ENCODE measurements at places on chromosomes 5 and 9.

GRCh38 chr5:38367410-38367809, 109.1 kb downstream of the EGFLAM start:
- DNase-seq: no peak

GRCh38 chr9:17635115-17635890, 56.4 kb downstream of the SH3GL2 start:
- no peak for DNase-seq

- DNase-seq: peak; percentile 24
Observed at GRCh38 chr9:35353731-35354365, 136.1 kb upstream of the RUSC2 start.

DNA sequence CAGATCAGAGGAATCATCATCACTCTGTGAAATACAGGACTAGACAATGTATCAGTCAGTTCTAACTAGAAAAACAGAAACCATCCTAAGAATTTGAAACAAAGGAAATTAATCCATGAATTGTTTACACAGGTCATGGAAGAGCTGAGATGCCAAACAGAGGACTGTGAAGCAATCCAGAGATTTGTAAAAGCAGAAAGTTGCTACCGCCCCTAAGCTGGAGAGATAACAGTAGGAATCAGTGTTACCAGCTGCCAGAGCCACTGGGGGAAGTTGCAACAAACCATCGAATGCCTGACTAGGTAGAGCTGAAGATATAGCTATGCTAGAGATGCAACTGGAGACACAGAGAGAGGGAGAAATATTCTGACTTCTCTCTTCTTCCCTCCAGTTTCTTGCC, 10.4 kb upstream of the MIER3 start:
- DNase-seq: no peak

DNA sequence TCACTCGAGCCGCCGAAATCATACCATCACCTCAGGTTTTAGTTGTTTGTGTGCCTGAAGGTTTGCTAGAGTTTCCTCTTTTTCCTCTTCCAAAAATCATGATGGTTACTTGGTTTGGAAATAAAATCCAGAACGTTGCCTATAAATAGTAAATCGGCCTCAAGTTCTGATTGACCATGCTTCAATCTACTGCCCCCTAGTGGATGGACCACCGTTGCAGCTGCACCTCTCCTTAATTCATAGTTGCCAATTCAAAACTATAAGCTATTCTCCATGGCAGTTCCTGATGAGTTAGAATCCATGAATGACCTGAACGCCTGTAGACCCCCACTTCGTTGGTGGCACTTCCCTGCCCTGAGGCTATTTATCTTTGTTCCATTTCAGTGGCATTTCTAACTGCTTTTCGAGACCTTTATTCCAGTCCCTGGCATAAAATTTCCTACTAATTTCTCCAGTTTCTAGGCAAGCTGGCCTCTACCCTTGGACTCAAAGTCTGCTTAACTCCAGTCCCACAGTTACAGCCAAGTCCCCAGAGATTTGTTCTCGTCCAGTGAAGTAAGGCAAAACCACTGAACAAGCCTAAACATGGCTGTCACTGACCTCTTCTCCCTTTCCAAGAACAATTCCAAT, 422.6 kb downstream of the EFNA5 start:
- peak; percentile 43 for DNase-seq
